ENCODE measurements at places on chromosomes 5 and 9.

- no peak for DNase-seq
Observed at GRCh38 chr9:124259158-124259808, 1.5 kb downstream of the NEK6 start.

GRCh38 chr9:137987244-137988030, 109.9 kb downstream of the CACNA1B start:
- DNase-seq = no peak

DNA sequence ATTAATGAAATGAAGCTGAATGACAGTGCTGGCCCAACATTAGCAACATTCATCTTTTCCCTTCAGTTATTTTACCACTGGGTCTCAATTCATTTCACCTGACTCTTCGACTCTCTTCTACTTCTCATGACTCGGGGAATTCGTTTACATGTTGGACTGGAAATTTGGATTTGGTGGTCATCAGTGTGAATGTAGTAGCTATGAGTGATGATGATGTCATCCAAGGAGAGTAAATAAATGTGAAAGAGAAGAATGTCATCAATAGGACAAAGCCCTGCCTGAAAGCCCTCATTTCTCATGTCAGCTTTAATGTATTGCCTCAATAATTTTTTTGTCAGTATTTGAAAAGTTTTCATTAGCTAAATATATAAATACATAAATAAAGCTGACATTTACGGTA, 21.9 kb upstream of the CFAP95 start:
- no peak for DNase-seq

GRCh38 chr5:176446028-176446665, 2.0 kb upstream of the FAF2 start:
- no peak for DNase-seq

GRCh38 chr5:67287510-67288268, 91.1 kb upstream of the CD180 start:
- DNase-seq = no peak

- DNase-seq = no peak
Observed at GRCh38 chr5:74503-75109, 17.4 kb upstream of the PLEKHG4B start.

DNA sequence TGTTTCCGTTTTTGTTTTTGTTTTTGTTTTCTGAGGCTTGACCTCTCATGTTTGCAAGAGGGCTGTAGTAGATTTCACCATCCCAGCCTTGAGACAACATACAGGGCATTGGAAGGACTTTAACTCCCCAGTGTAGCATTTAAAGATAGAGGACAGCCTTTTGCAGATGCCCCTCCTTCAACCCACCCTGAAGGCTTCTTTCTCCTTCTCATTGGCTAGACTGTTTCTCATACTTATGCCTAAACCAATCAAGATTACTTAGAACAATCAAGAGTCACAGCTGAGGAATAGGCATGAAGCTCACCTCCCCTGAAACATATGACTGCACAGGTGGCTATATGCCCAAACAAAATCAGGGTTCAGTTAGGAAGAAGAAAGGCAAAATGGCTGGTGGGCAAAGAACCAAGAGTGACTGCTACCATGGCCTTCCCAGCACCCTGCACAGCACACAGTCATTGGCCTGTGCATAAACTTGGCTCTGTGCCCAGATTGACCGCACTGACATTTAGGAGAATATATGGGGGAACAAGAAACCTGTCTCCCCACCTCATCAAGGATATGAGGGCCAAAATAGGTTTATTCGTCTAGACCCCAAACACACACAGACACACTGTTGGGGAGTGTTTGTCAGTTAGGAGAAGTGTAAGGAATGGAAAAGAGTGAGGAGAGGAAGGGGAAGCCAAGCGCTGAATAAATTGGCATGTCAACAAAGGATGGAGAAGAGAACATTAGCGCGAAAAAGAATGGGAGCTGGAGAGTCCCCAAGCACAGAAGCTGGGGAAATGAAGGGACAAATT, 137.3 kb upstream of the RANBP3L start:
- DNase-seq = no peak

DNA sequence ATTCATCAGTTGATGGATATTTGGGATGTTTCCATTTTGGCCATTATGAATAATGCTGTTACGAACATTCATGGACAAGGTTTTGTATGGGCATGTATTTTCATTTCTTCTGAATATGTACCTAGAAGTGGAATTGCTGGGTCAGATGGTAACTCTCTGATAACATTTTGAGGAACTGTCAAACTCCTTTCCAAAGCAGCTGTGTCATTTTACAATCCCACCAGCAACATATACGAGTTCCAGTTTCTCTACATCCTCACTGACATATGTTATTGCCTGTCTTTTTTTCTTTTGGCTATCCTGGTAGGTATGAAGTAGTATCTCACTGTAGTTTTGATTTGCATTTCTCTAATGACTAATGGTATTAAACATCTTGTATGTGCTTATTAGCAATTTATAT, 86.7 kb downstream of the PRKACG start:
- DNase-seq = no peak

DNA sequence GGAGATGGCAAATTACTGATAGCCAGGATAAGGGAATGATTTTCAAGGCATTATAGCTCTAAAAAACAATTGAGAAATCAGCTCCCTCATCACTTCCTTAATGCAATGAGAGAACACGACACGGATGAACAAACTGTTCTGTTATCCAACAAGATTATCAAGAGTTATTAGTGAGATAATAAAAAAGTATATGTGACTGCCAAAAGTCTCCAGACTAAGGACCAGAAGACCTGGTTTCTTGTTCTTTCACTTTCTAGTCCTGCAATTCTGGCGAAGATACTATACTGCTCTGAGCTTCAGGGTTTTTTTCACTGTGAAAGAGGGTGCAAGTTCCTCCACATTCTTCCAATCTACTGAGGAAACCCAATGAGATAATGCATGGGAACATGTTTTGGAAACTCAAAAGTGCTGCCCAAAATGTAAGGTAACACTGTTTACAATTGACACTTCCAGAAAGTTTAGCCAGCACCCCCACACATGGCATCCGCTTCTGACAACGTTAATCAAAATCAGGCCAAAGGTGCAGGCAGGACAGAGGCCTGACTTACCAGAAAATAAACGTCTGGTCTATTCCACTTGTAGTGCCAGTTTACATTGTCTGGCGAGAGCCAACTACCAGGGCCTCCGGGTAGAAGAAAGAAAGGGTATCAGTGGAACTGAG, 254.2 kb downstream of the DOCK8 start:
- DNase-seq = no peak

GRCh38 chr5:67493676-67494075, 297.1 kb upstream of the CD180 start:
- no peak for DNase-seq

GRCh38 chr9:120413121-120414048, 166.6 kb downstream of the CDK5RAP2 start:
- no peak for DNase-seq

GRCh38 chr9:114385397-114386181, 2.2 kb downstream of the AKNA start:
- DNase-seq = peak; percentile 81

Data from T-helper 17 cell (primary cell).